ENCODE measurements at places on chromosomes 11 and 22.

GRCh38 chr11:82718307-82718706 lies 15.4 kb downstream of the FAM181B start:
- peak; percentile 26 for DNase-seq

GRCh38 chr11:19770277-19770676 lies 57.6 kb downstream of the NAV2 start:
- no peak for DNase-seq

GRCh38 chr11:67320011-67320410 lies 16.7 kb downstream of the SSH3 start:
- DNase-seq: no peak

DNA sequence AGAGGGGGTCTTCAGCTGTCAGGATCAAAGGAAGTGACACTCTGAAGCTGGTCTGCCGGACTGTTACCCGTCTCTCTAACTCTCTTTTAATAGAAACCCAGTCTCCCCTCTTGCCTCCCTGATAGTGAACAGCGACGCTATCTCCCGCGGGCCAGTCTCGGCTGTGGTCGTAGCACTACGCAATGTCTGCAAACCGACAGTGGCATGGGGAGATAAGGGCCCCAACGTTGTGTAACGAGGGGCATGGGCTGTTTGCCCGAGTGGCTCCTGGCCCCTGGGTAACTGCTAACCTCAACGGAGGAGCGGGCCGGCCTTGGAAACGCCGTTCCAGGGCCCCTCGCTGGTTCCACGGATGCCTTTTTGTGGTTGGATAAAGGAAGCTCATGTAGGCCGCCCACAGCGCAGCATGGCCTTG lies 23.3 kb downstream of the ZBTB16 start:
- no peak for DNase-seq

DNA sequence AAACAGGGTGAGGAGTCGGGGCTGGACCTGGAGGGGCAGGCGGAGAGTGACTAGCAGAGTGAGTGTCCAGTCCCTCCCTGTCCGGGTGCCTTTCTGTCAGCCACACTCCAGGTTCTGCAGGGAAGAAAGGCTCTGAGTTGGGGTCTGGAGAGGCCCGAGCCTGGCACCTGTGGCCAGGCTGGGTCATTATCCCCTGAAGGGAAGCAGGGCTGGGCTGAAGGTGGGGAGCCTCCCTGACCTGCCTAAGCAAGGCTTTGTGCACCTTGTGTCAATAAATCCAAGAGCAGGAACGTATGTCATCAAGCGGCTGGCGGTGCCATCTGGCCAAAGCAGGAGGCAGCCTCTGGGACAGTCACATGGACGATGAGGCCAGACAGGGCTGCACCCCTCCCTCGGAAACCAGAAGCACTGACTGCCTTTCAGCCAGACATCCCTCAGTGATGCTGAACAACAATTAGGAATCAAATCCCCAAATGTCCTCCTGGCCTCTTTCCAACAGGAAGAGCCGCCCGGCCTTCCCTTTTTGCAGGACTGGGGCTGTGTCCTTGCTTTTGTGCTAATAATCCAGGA lies 73.9 kb upstream of the FGF3 start:
- DNase-seq: peak; percentile 69

- DNase-seq: no peak
Observed at GRCh38 chr11:17593466-17594245, 46.6 kb downstream of the OTOG start.

DNA sequence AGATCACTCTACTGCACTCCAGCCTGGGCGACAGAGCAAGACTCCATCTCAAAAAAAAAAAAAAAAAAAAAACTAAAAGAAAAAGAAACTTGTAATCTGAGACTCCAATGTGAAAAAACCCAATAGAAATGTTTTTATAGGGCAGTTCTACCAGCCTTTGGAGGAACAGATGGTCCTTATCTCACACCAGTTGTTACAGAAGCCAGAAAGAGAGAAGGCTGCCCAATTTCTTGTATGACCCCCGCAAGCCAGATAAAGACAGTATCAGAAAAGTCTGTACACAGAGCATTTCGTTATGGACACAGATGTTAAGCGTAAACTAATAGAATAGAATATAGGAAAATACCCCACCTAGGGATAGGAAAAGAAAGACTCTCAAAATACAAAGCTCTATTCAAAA lies 11.3 kb upstream of the TSGA10IP start:
- no peak for DNase-seq

GRCh38 chr11:75277991-75278790 lies 37.6 kb downstream of the TPBGL start:
- DNase-seq: no peak

DNA sequence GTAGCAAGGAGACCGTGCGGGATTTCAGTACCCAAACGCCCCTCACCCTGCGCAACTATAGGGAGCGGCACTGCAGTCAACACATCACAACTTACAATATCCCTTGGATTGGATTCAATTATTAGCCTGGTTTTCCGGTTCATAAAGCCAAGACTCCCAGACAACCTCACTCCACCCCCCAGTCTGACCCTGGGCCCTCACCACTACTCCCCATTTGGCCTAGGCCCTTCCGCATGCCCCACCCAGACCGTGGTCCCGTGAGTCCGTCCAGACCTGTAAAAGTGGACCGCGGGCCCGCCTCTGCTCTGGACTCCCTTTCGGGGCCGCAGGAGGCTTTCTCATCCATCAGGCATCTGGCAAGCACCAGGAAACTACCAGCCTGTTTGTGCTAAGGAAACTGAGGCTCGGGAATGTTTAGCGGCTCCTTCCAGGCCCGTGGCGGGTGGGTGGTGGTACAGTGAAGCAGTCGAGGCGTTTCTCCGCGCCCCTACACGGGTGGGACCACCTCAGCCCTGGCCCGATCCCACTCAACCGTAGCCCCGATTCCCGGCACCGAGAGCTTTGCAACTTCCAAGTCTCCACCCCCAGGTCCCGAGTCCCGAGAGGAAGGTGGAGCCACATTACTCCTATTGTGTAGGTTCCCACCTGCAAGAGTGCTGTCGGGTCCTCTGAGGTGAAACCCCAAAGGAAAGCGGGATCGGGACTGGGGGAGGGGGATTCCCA lies 679 bp upstream of the DPP3 start:
- DNase-seq: no peak

DNA sequence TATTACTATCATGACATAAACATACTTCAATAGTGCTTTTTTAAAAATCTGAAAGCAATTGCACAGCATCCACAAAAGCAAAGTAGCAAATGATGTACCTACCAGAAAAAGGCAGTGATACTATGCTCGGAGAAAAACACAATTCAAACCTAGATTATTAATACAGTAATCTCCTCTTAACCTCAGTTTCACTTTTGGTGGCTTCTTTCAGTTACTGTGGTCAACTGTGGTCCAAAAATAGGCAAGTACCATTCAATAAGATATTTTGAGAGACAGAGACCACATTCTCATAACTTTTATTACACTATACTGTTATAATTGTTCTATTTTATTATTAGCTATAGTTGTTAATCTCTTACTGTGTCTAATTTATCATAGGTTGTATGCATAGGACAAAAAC lies 20.8 kb downstream of the KCNA4 start:
- no peak for DNase-seq
